ENCODE measurements at places on chromosomes 2 and 18.

DNA sequence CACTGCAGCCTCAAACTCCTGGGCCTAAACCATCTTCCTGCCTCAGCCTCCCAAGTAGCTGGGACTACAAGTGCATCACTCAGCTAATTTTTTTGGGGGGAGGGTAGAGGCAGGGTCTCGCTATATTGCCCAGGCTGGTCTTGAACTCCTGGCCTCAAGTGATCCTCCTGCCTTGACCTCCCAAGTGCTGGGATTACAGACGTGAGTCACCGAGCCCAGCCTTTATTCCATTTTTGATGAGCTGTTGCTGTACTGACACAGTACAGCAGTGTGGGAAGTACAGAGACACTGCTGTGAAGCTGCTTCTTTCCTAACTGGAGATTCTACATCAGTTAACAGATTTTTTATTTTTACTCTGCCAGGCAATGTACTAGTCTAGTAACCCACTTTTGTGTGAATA is 18.8 kb downstream of the PTRHD1 start:
- no peak for DNase-seq

DNA sequence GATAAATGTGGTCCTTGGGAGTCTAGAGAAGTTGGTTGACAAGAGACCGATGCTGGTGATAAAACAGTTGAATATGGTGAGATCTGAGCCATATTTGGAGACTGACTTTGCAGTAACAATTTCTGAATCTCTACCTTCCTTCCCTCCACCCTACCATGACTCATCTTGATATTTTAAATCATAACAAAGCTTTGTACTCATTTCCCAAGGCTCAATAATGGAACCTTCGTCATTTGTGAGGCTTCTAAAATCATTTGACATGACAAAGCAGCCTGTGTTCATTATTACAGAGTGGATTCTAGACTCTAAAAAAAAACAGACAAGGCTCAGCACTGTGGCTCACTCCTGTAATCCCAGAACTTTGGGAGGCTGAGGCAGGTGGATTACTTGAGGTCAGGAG is 38.5 kb upstream of the PDCL3 start:
- DNase-seq, result no peak

- DNase-seq, result no peak
Measured at GRCh38 chr2:101850450-101850849, 141.3 kb upstream of the IL1R2 start.

- no peak for DNase-seq
Measured at GRCh38 chr18:31702449-31702848, 18.1 kb upstream of the B4GALT6 start.

DNA sequence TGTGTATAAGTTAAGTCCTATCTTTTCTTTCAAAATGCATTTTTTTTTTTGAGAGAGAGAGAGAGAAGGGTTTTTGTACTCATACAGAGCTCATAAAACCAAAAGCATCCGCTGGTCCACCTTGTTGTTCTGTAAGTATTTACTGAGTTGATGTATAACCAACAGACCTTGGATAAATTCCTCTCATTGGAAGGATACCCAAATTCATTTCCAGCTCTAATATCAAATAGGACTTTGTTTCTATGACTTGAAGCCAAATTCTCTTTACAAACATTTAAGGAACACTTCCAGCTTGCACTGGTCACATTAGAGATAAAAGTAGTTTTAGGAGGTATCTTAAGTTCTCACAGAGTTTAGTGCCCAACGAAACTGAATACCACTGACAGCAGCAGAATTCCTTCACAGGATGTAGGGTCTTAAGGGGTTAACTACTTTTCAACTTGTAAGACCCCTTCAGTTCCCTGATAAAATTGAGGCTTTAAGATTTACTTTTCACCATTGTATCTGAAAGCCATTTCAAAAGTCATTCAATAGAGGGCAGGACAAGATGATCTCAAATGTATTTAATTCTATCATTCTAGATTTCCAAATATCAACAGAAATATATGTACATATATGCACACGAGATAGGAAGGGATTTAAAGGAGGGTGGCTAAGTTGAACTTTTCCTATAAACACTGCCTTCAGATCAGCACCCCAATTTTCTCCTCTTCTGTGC is 1398.5 kb upstream of the CELF4 start:
- DNase-seq, result no peak

DNA sequence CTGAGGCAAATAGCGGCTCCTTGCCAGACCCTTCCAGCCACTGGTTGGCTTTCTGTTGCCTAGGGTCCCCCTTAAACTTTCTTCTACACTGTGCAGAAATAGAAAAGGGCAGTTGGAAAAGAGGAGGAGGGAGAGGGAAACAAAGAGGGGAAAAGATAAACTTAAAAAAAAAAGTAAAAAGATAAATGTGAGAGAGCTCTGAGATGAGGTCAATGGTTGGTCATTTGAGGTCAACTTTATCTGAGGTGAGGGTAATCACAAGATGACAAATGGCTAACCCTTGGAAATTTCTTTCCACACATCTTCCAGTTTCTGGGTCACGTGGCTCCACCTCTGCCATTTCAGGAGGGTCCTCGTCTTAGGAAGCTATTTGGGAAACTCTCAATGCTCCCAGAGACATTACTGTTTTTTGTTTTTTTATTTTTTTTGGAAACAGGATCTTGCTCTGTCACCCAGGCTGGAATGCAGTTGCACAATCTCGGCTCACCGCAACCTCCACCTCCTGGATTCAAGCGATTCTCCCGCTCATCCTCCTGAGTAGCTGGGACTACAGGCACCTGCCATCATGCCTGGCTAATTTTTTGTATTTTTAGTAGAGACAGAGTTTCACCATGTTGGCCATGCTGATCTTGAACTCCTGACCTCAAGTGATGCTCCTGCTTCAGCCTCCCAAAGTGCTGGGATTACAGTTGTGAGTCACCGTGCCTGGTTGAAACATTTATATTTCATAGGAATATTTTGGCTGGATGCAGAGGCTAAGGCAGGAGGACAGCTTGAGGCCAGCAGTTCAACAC is 199.9 kb downstream of the TGIF1 start:
- DNase-seq, result no peak

DNA sequence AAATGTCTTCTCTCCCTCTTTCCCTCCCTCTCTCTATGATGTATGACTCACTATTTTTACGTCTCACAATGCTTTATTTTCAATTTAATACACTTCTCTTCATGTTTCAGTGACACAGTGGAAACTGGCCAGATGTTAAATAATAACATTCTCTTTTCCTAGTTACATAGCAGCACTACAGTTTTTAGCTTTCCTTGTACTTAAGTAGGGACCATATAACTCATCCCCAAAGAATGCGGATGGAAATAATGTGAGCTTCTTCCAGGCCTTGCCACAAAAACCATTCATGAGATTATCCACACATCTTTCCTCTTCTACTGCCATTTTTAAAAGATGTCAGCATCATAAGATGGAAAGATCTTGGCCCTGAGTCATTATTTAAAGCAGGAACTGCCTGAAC is 789.4 kb downstream of the LRP1B start:
- no peak for DNase-seq

DNA sequence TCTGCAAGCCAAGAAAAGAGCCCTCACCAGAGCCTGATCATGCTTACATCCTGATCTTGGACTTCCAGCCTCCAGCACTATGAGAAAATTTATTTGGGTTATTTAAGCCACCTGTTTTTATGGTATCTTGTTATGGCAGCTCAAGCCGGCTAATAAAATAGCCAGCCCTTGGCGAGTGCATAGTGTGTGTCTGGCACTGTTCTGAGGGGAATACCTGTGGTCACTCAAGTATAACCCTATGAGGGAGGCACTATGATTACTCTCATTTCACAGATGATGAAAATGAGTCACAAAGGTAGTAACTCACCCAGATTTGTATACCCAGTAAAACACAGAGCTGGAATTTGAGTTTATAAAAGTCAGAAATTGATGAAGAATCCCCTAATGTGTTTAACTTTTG is 556.9 kb upstream of the SETBP1 start:
- DNase-seq, result no peak

DNA sequence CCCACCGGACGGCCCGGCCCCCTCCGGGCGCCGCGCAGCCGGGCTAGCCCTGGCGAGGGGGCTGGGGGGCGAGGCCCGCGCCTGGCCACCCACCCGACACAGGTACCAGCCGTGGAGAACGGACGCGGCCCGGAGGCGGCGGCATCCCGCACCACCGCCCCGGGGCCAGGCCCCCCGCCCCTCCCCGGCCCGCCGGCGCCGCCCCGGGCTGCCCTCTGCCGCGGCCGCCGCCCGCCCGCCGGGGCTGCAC is 405 bp downstream of the SOS1 start:
- DNase-seq, result no peak

- no peak for DNase-seq
Measured at GRCh38 chr2:33058716-33059470, 112.1 kb downstream of the LTBP1 start.

DNA sequence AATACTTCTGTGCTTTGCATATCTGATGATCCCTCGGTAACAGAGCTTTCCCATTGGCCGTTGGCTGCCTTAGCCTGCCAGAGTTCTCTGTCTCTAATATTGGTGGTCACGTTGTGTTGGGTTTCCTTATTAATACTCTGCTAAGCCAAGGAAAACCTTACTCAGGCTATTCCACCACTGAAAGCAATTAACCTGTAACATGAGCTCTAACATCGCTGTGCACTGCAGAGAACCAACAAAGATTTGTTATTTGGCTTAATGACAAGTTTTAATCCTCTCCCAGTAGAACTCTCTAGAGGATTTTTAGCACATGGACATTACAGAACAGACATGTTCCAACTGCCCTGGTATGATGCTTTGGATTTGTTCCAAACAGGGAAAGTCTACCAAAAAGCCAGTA is 825.9 kb upstream of the POU3F3 start:
- DNase-seq, result no peak

- no peak for DNase-seq
Measured at GRCh38 chr2:151668737-151669136, 65.5 kb downstream of the NEB start.

GRCh38 chr18:58315739-58316215 is 271.8 kb downstream of the NEDD4L start:
- no peak for DNase-seq

DNA sequence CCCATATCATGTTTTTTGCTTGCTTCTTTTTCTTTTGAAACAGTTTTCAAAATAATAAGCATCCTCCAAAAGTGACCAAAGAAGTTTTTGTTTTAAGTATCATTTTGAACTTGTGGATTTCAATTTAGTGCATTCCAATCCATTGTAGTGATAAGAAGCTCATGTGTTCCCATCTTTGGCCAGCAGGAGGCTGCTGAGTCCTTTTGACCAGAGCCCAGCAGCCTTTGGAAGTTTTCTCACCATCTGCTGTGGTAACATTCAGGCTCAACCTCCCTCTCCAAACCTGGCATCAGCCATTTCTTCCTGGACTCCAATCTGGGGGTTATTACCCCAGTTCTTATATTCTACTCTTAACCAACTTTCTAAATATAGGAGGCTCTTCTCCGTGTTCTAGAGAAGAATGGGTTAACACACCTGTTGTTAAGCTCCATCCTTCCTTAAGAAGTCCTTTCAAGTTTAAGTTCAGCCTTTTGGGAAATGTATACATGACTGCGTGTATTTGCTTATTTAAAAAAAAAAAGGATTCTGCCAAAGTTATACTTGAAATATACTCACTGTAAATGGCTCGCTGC is 39.0 kb upstream of the MAL start:
- no peak for DNase-seq

All from activated effector memory CD4-positive, alpha-beta T cell treated with anti-CD3 and anti-CD28 coated beads, Interleukin-2, amount 50 U/mL, for 16 hours (primary cell).